ENCODE measurements at places on chromosomes 16 and 17.

- DNase-seq, result peak; percentile 34
These were observed 176.3 kb downstream of the RPTOR start for GRCh38 chr17:80720610-80721577.

DNA sequence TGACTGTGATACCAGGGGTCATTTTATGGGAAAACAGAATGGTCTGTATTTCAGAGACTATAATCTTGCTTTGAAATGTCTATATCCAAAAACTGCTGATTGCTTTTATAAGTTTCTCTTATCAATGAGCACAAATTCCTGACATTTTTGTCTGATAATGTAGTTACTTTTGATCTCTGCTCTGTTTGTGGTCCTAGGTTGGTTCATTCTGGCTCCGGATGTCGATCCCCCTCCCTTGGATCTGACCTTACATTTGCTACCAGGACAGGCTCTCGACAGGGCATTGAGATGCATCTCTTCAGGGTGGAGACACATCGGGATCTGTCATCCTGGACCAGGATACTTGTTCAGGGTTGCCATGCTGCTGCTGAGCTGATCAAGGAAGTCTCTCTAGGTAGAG, 27.3 kb upstream of the VPS4A start:
- no peak for DNase-seq

DNA sequence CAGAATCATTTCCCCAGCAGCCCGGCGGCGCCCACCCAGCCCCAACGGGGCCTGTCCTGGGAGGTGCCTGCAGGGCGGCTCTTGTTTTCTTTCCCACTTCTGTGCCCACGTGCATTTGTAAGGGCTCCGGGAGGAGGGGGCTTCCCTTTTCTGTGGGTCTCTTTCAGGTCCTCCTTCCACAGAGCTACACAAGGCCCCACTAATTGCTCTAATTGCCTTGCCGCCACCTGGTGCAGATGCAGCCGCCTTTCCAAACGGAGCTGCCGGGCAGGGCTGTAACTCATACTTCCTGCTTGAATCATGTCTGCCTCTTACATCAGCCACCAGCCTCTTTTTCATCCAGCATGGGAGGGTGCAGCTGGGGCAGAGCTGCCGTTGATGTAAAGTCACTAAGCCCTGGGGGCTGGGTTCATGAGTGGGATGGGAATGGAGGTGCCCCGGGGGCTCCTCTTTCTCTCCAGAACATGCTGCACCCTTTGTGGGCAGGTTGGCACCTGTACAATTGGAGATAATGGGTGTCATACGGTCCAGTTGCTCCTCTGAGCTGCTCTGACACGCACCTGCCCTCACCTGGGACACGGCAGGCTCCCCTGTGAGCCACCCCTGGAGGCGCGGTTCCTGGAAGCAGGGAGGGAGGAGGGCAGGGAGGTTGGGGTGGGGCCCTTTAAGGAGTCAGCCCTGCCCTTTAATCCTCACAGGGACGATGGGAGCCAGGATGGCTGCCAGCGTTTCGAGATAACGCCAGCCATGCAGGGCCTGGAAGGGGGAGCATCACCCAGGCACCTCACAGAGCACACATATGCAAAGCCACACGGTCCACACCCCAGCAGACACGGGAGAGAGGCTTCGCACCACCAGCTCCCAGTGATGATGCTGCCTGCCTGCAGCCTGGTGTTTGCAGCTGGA, 41.1 kb upstream of the KLHDC4 start:
- DNase-seq, result no peak

DNA sequence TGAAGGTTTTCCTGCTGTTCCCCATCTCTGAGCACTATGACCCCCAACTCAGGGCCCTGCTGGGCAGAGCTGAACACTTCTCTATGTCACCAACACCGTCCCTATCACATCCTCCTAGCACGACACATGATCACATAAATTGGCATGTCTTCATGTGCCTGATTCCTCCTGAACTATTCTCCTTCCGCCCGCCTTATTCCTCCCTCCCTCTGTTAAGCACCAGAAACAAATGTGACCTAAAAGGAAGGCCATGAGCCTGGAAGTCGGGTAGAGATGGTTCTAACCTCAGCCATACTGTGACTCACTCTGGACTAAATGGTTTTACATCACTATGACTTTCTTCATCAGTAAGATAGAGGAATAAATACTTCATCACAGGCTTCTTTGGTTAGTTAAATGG, 80.8 kb upstream of the DYNLRB2 start:
- DNase-seq, result no peak

DNA sequence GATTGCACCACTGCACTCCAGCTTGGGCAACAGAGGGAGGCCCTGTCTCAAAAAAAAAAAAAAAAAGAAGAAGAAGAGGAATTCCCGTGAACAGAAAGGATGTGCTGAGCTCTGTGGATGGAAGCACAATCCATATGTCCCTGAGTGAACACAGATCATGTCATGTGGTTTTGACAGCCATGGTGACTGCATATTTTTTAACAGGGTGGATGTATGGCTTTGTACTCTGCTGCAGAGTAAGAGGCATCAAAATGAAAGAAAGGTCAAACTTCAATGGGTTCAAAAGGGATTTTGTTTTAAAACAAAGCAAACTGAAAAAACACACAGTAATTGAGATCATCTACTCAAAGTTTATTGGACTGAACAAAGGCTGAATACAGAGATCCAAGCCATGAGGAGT, 31.5 kb downstream of the MXRA7 start:
- DNase-seq, result no peak

DNA sequence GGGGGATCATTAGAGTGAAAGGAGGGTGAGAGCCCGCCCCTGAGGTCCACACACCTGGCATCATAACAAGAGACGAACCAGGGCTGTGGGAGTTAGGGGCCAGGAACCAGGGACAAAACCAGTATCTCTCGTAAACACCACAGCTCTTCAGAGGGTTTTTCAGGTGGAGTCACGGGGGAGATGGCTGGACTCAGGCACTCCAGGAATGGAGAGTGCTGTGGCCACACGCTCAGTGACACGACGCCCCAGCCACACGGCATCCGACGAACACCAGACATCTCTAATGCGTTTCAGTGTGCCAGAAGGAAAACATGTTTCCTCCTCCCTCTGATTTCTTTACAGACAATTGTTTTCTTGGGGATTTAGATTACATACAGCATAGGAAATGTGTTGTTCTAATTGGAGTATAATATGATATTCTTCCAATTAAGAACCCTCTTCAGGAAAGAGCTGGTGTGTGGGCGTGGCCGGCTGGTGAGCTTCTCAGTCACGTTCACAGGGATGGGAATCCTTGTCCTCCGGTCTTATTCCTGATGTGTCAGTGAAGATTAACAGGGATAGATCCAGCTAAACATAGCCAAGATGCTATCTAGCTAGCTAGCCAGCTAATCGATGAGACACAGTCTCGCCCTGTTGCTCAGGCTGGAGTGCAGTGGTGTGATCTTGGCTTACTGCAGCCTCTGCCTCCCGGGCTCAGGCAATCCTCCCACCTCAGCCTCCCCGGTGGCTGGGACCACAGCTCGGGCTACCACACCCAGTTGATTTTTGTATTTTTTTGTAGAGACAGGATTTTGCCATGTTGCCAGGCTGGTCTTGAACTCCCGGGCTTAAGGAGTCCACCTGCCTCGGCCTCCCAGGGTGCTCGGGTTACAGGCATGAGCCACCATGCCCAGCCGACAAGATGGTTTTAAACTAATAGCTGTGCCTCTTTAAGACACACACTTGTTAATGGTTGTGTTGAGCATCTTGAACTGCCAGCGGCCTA, 98.6 kb downstream of the BANP start:
- no peak for DNase-seq

DNA sequence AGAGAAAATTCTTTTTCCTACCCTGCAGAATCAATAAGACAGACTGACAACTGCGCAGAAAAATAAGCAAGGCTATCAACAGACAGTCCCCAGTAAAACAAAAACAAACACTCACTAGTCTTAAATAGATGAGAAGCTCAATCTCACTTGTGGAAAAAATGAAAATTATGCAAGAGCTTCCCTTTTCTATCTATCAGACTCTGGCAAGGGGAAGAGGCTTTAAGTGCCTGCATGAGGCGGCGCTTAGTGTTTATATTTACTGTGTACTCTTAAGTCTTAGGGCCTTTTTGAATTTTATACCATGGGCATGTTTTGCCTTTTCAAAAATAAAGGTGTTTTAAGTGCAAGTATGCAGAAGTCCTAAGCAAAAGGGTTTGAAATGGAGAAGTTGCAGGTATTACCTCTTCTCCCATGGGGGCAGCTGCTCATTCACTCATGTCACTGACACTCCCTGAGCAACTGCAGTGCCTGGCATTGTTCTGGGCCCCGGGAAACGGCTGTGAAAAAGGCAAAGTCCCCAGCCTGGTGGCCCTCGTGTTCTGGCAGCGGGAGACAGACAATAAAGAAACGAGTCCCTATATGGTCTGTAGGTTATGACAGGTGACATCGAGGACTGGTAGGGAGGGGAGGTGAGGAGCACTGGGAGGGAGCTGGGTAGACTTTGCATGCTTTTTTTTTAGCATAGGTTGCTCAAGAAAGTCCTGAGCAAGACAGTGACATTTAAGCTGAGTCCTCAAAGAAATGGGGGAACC, 35.2 kb downstream of the HSBP1 start:
- DNase-seq, result no peak

GRCh38 chr17:72031219-72031884, 89.5 kb upstream of the SOX9 start:
- DNase-seq, result no peak

DNA sequence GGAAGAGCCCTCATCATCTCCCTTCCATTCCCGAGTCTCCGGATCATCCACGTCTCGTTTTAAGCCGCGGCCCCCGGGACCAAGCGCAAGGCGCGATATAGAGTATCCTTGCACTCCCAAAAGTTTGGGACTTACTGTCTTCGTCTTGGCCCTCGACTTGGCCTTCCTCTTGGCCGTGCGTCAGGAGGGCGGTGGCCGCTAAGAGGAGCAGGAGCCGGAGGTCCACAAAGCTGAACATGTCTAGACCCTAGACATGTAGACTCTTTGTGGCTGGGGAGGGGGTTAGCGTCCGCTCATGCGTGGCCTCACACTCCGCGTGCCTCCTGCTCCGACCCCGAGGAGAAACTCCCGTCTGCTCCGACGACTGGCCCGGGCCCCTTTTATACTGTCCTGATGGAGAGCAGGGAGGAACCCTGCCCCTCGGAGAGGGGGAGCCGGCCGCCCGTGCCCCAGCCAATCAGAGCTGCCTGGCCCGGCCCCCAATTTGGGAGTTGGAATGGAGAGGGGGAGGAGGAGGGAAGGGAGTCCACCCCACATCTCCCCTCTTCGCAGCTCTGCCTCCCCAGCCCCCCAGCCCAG, at the start of gene COL1A1:
COL1A1 (minus strand) TSS at position 356 of the 579 bp plus-strand sequence; CDS start at position 238, 118 bp downstream.
- no peak for DNase-seq

GRCh38 chr17:12421077-12421476, 244.6 kb upstream of the MYOCD start:
- no peak for DNase-seq

GRCh38 chr17:50151937-50152547, 1.6 kb upstream of the PPP1R9B start:
- DNase-seq, result no peak

- DNase-seq, result no peak
These were observed 63.8 kb downstream of the RAP1GAP2 start for GRCh38 chr17:2860045-2860444.

GRCh38 chr16:12724226-12724625, 79.5 kb downstream of the CPPED1 start:
- no peak for DNase-seq

- DNase-seq, result no peak
These were observed 99.2 kb upstream of the CDH8 start for GRCh38 chr16:62135446-62135845.

DNA sequence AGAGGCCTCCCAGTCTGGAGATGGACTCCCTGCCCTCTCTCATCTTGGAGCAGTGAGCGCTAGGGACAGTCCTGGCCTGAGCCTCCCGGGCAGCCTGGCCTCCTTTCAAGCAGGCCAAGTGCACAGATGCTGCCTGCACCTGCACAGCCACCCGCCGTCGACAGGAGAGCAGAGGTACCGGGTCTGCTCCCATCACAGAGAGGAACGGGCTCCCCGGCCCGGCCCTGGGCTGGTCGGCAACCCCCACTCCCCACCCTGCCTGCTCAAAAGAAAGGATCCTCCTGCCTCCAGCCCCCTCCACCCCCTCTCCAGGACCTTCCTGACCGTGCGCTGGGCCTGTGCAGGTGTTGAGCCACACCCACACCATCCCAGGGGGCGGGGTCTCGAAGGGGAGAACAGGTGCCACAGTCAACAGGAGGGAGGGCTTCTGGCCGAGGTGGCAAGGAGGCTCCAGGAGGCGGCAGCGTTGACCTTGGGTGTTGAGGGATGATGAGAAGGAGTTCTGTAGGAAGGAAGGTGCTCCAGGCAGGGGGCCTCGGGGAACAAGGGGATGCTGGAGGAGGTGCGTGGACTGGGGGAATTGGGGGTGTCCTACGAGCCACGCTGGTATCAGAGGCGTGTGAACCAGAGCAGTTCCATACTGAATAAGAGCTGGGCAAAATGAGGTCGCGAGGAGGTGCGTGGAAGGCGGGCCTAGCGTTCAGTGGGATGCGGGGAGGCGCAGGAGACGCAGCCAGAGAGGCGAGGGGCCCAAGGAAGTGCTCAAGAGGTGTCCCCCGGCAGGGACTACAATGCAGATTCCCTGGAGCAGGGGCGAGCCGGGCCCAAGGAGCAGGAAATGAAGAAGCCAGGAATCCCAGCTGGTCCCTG, 967 bp upstream of the CDH15 start:
- no peak for DNase-seq

- no peak for DNase-seq
These were observed 109.6 kb upstream of the GOT2 start for GRCh38 chr16:58843675-58844074.

DNA sequence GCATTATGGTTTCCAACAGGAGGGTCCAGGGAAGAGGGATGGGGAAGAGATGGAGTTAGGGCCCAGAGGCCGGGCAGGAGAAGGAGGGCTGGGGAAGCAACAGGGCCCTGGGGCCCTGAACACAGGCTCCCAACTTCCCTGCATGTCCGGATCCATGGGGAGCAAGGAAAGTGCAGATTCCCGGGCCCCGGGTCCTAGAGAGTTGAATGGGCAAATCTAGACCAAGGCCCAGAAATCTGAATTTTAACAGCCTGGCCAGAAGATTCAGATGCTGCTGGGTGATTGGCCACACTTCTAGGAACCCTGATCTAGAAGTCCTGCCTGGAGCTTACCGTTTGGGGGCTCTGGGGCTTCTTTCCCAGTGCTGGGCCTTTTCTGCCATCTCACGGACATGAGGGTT, 13.2 kb downstream of the MGAT5B start:
- DNase-seq, result no peak

DNA sequence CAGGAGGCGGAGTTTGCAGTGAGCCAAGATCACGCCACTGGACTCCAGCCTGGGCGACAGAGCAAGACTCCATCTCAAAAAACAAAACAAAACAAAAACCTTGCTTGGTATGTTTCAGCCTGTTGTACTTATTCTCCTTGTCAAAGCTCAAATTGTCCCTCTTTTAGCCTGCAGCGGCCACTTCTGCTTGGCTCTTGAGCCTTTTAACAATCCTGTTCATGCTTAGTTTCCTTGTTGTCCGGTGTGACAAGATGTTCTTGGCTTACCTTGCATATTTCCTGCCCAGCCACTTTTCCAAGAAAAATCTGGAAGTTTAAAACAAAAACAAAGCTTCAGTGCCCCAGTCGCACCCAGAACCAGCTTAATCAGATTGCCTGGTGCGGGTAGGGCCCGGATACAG, 81.0 kb downstream of the ABCC1 start:
- no peak for DNase-seq

GRCh38 chr16:75345711-75346110, 87.6 kb downstream of the CFDP1 start:
- DNase-seq, result no peak

- DNase-seq, result no peak
These were observed 12.2 kb downstream of the PMFBP1 start for GRCh38 chr16:72159801-72160200.
